Right ventricle myocardium inferior (tissue), 1 donor: ENCODE measurements at places on chromosomes 1 and 21. TPM values are rescaled to one million over a fixed set of nuclear protein-coding genes. Genes with fewer than 3 reads are reported as not detected.

Gene ZFP69B
- 1.2 TPM for total RNA-seq

- DNase-seq: no peak
These were observed 439.5 kb downstream of the SMYD3 start for GRCh38 chr1:246067432-246068216.

DNA sequence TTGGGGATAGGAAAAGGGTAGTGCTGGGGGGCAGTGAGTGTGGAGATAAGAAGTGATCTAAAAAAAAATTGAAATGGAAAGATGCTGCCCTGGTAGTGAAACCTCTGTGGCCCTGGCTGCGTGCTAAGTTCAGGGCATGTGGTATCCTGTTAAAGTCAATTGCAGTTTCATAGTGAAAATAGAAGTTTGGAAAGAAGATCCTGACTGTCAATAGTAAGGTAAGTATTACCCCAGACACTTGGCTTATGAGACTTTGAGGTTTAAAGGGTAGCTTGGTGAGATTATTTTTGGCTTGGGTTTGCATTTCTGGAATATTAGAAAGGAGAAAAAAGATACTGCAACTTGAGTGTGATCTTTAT, 6.8 kb downstream of the ARID1A start:
- no peak for DNase-seq

GRCh38 chr1:101376121-101377083, 139.6 kb downstream of the S1PR1 start:
- no peak for DNase-seq

Gene FLG2
- not detected for total RNA-seq

DNA sequence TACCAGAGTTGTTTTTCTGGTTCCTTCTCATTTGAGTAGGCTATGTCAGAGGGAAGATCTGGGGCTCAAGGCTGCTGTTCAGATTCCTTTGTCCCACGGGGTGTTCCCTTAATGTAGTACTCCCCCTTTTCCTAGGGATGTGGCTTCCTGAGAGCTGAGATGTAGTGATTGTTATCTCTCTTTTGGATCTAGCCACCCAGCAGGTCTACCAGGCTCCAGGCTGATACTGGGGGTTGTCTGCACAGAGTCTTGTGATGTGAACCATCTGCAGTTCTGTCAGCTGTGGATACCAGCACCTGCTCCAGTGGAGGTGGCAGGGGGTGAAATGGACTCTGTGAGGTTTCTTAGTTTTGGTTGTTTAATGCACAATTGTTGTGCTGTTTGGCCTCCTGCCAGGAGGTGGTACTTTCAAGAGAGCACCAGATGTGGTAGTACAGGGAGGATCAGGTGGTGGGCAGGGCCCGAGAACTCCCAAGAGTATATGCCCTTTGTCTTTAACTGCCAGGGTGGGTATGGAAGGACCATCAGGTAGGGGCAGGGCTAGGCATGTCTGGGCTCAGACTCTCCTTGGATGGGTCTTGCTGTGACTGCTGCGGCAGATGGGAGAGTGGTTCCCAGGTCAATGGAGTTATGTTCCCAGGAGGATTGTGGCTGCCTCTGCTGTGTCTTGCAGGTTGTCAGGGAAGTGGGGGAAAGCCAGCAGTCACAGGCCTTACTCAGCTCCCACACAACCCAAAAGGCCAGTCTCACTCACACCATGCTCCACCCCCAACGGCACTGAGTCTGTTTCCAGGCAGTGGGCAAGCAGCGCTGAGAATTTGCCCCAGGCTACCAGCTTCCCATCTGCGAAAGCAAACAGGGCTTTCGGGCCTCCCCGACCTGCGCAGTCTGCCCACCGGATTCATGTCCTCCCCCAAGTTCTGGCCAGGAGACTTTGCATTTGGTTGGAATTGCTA, 64.2 kb downstream of the SERINC2 start:
- DNase-seq: no peak

Gene HFM1
- 1.6 TPM for total RNA-seq

Gene AGL
- 56.3 TPM for total RNA-seq

DNA sequence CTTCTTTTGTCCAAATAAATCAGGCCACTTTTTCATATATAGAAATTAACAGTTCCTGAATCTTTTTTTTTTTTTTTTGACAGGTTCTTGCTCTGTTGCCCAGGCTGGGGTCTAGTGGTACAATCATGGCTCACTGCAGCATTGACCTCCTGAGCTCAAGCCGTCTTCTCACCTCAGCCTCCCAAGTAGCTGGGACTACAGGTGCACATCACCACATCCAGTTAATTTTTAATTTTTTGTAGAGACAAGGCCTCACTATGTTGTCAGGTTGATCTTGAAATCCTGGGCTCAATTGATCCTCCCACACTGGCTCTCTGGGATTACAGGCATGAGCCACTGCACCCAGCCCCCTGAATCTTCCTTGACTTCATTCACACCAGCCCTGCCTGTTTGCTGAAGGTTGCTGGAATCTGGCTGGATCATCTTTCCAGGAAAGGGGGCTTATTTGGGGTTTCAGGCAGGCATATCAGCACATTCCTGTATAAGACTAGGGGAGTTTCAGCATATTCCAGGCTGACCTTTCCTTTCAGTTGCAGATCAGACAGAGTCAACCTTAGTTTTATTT, 78.2 kb upstream of the ARHGAP29 start:
- no peak for DNase-seq
